Activated CD4-positive, alpha-beta T cell treated with anti-CD3 and anti-CD28 coated beads, Interleukin-2, amount 50 U/mL, for 16 hours (primary cell): ENCODE measurements at places on chromosomes 16 and 17.
A peak's percentile ranks its signal among the peaks of the same experiment; 100 is the strongest.

GRCh38 chr17:34414339-34414738 is 51.3 kb upstream of the CCL1 start:
- DNase-seq = no peak

- no peak for DNase-seq
Observed at GRCh38 chr17:8004899-8005298, 2.5 kb downstream of the GUCY2D start.

GRCh38 chr17:3968886-3969524 is 4.8 kb upstream of the ATP2A3 start:
- DNase-seq = no peak

GRCh38 chr17:21210411-21211076 is 3.4 kb downstream of the TMEM11 start:
- DNase-seq = no peak

DNA sequence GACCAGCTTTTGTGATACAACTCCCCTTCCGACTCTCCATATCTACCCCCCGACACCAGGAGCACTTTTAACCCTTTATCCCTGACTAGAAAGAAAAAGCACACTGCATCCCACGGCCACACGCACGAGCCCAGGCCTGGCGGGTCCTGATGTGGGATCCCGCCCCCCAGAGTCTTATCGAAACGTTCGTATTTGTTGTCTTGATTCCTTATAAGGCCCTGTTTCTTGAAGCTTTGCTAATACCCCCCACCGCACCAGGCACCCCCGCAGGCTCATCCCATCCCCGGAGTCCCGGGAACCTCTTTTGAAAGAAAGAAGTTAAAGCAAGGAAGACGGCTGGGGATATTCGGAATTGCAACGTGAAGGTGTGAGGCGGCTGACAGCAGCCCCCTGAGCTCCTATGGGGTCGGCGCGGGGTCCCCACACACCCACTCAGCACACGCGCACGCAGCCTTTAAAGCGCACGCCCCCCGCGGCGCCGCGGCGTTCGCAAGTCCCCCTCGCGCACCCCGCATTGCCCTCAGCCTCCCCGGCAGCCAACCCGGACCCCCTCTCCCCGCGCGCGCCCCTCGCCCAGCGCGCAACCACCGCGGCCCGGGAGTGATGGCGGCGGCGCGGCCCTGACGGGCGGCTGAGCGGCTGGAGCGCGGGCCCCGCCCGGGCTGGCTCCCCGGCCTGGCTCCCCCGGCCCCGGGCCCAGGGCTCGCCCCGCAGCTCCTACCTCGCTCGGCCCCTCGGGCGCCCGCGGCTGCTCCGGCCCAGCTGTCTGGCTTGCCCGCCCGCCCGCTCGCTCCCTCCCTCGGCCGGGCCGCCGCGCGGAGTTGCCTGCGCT is 448 bp downstream of the STAT5B start:
- DNase-seq = no peak

- no peak for DNase-seq
Observed at GRCh38 chr16:1929105-1929504, 10.9 kb upstream of the HS3ST6 start.

DNA sequence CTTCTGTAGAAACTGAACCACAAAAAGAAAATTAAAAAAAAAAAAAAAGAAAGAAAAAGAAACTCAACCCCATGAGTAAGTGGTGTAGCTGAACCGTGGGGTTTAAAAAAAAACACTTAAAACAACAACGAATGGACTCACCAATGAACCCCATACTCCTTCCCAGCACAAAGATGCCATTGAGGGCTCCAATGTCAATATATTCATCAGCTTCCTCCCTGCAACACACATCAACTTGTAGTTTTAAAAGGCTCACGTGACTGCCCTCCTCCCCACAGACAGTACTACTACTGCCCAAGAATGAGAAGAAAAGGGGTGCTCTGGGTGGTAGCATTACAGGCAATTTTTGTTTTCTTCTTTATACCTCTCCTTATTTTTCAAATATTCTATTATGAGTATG is 3.3 kb upstream of the KLHL11 start:
- no peak for DNase-seq

DNA sequence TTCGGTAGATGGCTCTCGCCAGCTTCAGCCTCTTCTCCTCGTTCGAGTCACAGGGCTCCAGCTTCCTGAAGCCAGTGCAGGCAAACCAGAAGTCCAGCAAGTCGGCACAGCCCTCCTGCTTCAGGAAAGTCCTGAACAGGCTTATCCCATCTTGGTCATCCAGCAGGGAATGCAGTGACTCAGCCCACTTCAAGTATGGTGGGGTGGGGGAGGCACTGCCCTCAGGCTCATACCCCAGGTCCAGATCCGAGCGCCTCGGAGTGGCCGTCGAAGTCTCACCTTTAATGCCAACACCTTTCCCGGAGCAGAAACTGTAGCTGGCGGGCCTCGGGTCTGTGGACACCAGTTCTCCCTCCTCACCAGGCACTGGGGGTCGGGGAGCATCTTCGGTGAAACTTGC is 5.9 kb downstream of the AXIN1 start:
- DNase-seq = no peak

DNA sequence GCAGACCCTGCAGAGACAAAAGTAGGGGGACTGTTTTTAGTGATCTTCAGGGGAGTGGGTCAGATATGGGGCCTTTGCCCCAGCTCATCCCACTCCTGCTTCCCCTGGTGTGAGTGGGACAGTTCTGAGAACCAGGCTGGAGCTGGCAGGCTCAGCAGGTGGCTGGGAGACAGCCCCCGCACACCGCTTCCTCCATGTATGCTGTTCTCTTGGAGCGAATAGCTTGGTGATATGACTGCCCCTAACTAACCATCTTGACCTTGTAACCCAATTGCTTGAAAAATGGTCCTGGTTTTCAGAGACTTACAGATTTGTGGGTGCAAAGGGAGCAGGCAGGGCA is 61.5 kb downstream of the PRMT7 start:
- DNase-seq = no peak

- DNase-seq = no peak
Observed at GRCh38 chr17:78281249-78281845, 49.9 kb downstream of the TMEM235 start.

- no peak for DNase-seq
Observed at GRCh38 chr16:86396422-86396821, 113.9 kb upstream of the FOXF1 start.

DNA sequence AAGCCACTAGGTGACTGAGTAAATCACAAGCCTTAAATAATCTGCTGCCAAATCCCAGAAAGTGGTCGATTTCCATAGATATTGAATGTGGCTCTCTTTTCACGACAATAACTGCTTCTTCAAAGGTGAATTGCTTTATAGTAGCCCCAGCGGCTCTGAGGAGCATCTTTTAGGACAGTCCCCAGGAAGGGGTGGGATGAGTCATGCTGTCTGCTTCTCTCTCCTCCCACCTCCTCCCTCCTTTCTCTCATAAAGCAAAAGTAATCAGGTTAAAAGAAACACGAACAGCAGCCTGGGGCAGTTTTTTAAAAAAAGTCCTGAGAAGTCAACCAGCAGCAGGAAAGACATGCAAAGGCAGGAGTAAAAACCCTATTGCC is 1.8 kb downstream of the KIAA0513 start:
- DNase-seq = peak; percentile 77

DNA sequence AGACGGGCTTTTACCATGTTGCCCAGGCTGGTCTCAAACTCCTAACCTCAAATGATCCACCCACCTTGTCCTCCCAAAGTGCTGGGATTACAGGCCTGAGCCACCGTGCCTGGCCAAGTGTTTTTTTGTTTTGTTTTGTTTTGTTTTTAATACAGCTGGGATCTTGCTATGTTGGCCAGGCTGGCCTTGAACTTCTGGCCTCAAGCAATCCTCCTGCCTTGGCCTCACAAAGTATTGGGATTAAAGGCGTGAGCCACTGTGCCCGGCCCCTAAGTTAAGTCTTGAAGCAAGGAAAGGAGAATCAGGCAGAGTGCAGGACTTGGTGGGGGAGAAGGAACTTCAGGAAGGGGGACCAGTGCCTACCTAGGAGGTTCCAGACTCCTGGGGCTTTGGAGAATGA is 51.7 kb upstream of the NOL11 start:
- no peak for DNase-seq

DNA sequence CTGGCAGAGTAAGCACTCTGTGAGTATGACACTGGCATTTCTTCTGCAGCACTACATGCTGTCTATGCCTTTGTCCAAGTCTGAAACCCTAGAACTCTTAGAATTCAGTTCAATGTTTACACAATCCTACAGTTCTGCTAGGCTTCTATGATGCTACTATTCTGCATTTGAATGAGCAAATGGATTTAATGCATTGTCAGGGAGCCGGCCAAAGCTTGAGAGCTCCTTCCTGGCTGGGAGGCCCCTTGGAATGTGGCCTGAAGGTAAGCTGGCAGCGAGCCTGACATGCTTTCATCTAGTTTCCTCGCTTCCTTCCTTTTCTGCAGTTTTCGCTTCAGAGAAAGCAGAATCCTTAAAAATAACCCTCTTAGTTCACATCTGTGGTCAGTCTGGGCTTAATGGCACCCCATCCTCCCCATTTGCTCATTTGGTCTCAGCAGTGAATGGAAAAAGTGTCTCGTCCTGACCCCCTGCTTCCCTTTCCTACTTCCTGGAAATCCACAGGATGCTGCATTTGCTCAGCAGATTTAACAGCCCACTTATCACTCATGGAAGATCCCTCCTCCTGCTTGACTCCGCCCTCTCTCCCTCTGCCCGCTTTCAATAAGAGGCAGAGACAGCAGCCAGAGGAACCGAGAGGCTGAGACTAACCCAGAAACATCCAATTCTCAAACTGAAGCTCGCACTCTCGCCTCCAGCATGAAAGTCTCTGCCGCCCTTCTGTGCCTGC is at the start of gene CCL2:
TSS of gene CCL2 (plus strand) at position 635 of the 730 bp plus-strand sequence. CDS start at position 700, 65 bp downstream.
- DNase-seq = no peak

- no peak for DNase-seq
Observed at GRCh38 chr16:79201436-79201835, 399.1 kb downstream of the MAF start.
